ENCODE measurements at places on chromosomes 13 and 19. TPM values are rescaled to one million over a fixed set of nuclear protein-coding genes. Genes with fewer than 3 reads are reported as not detected.

GRCh38 chr13:99363391-99363790, 56.2 kb upstream of the GPR183 start:
- no peak for DNase-seq

DNA sequence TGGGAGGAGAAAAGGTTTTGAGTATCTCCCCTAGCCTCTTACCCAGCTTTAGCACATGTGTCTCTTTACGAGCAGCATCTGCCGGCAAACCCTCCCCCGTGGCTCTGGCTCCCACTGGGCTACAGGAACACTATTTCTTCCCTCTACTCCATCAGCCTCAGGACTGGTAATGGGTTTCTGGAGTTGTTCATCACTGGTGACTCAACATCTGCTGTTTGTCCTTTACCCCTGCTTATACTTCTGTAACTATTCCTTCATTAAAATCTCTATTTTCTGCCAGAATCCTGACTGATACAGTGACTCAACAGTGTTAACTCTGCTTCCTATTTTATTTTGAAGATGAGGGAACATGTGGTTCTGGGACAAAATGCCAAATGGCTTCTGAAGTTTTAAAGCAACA, 437.3 kb upstream of the HTR2A start:
- DNase-seq: no peak

The ZNF814 gene
- polyA plus RNA-seq: 4.3 TPM

DNA sequence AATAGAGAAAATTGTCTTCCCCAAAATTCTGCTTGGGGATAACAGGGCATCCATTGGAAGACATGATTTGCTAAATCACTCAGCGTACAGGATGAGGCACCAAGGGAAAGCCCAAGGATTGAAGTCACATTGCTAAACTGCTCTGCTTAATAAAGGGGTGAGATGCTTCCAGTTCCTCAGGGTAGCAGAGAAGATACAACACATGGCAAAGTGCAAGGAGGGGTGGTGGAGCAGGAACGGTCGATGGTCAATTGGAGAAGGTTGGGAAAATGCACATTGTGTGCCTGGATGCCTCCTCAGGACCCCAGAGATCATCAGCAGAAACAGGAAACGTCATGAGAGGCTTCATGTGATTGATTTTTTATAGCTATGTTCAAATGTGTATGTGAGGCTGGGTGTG, 116.3 kb upstream of the SOX1 start:
- DNase-seq: no peak

DNA sequence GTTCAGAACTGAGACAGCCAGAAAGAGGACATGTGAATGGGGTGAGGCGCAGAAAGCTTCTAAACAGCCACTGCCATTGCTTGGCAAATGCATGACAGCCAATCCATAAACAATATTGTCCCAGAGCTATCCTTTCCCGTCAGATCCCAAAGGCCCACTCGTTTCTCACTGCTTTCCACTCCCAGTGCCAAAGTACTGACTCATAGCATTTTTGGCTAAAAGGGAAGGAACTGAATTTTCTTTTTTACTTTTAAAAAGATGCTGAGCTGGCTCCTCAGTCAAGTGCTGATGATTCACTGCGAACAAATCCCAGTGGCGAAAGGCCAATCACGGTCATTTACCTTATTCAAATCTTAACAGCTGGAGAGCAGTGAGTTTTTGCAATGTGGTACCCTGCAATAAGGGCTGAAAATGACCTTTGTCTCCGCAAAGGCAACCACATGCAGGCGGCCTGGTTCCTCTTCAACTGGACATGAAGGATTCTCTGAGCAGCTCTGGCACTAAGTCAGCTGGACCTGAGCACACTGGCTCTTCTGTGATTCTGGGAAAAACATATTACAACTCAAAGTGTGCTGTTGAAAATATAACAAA, 151.7 kb downstream of the DCLK1 start:
- DNase-seq: no peak

The FAM124A gene
- 1.5 TPM for polyA plus RNA-seq

DNA sequence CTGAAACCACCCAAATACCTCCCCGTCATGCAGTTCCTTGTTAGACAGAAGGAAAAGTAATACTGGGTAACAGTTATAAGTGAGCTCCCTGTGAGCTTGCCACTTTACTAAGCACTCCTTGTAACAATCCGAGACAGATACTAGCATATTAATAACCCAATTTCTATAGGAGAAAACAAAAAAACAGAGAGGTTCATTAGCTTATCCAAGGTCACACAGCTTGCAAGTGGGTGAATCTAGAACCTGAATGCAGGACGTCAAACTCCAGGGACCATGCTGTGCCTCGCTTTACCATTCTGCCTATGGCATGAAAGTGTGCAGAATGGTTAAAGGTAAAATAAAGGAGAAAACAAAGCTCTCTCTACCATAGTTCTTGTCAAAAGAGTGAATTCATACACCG, 15.4 kb downstream of the SIGLEC5 start:
- DNase-seq: no peak

DNA sequence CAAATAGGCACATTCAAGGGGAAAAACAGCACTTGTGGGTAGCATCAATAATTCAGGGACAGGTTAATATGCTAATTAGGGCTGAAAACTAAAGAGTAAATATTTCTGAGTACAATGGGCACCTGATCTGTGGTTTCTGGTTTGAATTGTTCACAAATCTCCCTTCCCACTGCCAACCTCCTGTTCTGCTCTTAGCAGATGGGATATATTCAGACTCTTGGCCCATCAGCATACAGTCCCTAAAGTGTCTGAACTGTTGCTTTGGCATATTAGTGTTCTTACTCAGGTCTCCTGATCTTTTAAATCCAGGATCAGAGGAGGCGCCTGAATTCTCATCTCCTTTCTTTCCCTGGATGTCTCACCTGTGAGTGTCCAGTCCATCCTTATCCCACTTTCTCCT, 8.2 kb upstream of the LRCH1 start:
- DNase-seq: no peak

DNA sequence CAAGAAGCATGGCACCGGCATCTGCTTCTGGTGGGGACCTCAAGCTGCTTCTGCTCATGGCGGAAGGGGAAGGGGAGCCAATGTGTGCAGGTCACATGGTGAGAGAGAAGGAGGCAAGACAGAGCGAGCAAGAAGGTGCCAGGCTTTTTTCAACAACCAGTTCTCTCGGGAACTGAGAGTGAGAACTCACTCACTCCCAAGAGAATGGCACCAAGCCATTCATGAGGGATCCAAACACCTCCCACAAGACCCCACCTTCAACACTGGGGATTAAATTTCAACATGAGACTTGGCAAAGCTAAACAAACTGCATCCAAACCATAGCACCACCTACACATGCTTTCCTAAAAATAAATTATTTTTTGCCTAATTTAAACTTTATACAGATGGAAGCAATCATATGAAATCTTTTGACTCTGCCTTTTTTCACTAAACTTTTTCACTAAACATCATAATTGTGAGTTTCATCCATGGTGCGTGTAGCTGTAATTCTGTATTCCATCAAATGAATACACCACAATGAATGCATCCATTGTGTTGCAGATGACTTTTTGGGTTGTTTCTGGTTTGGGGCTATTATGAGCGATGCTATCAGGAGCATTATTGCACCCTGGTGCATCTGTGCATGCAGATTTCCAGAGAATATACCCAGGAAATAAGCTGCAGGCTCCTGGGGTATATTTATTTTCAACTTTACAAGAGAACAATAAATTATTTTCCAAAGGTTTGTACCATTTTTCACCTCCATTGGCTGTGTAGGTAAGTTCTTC, 14.6 kb upstream of the IPO5 start:
- DNase-seq: no peak

DNA sequence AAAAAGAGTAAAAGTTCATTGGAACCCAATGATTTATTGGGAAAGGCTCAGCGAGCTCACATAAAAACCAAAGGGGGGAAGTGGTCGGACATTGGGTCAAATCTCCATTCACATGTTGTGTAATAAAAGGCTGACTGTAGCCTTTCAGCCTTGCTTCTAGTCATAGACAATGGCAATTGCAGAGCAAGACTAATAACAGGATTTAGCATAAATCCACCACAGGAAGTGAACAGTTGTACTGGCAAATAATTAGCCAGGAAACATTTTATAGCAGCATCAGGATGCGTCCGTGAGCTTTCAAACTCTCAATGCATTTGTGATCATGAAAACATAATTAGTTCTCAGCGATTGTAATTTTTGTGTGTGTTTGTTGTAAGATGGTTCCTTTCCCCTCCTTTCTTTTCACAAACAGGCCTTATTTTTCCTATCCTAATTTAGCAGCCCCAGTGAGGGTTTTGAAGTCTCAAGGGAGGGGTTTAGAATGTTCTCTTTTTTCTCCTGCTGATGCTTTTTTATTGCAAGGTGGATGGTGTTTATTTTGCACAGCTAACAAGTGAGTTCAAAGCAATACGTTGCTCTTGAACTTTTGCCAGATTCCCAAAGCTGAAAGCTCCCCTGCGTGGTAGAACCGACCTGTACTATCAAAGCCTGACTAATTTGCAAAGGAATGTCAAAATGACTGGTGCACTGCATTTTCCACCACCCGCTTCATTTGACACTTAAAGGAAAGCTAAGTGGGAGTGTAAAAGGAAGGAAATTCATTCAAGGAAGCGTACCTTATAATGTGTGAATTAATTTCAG, 105.6 kb downstream of the SPRY2 start:
- no peak for DNase-seq

DNA sequence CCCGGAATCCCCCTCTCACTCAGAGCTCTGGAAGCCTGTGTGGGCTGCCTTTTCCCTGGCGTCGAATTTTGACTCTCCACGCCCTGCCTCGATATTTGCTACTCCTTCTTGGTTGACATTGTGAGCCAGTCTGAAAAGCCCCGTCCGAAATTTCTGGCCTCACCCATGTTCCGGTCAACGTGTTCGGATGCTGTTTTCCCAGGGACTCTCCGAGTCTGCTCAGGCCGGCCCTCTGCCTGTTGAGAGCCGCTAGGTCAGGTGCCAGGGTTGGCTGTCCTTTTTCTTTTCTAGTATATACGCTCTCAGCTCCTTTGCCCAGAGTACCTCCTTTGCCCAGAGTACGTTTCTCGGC, 6.8 kb upstream of the DGKH start:
- DNase-seq: peak; percentile 75

- DNase-seq: no peak
These were observed 904.3 kb downstream of the DIAPH3 start for GRCh38 chr13:59259165-59260000.

DNA sequence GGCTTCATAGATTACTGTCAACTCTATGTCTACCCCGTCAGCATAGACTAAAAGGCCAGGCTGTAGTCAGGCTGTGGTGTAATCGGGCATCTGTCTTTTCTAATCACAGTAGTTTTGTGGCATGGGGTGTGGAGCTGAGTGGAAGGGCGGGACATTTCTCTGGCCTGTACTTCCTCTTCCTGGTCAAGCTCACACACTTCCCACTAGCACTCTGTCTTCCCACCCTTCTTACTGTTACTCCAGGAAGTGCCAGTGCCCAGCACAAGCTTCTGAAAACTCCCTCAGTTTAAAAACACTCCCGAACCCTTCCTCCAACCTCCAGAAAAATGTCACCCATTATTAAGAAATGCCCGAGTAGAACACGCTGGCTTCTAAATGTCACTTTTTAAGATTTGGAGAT, 229.8 kb downstream of the KLF5 start:
- no peak for DNase-seq

- DNase-seq: no peak
These were observed 187.6 kb downstream of the PCDH9 start for GRCh38 chr13:67042556-67042955.

- no peak for DNase-seq
These were observed 593.5 kb downstream of the KCTD12 start for GRCh38 chr13:76292726-76293125.

The SGCG gene
- polyA plus RNA-seq: not detected
